ENCODE measurements at places on chromosomes 16 and 17. TPM values are rescaled to one million over a fixed set of nuclear protein-coding genes. Genes with fewer than 3 reads are reported as not detected.

- no peak for DNase-seq
Measured at GRCh38 chr16:2013527-2013926, 3.9 kb upstream of the ZNF598 start.

DNA sequence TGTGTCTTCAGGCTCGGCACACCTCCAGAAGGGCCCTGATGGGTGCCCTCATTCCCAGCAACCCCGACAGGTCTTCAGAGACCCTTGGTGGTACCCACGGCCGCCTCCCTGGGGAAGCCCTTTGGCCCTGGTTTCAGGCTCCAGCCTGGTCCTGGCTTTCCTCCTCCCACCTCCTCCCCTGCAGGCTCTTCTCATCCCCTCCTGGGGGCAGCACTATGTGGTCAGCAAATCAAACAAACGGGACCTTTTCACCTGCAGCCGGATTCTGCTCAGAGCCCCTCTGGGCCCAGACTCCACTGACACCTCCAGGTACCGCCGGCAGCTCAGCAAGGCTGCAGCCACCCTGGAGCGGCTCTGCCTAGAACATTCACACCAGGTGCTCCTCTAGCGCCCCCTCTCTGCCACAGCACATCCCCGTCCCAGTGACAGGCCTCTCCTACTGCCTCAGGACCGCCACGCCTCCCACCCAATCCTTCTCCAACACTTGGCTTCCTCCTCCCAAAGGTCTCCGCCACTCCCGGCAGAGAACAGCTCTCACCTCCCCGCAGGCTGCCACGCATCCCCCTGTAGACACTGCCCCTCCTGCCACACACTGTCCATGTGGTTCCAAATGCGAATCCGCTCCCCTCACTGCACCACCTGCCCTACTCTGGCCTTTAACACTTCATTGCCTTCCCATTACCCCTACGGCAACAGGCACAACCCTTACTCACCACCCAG, 12.0 kb downstream of the CORO7 start:
- DNase-seq: no peak

DNA sequence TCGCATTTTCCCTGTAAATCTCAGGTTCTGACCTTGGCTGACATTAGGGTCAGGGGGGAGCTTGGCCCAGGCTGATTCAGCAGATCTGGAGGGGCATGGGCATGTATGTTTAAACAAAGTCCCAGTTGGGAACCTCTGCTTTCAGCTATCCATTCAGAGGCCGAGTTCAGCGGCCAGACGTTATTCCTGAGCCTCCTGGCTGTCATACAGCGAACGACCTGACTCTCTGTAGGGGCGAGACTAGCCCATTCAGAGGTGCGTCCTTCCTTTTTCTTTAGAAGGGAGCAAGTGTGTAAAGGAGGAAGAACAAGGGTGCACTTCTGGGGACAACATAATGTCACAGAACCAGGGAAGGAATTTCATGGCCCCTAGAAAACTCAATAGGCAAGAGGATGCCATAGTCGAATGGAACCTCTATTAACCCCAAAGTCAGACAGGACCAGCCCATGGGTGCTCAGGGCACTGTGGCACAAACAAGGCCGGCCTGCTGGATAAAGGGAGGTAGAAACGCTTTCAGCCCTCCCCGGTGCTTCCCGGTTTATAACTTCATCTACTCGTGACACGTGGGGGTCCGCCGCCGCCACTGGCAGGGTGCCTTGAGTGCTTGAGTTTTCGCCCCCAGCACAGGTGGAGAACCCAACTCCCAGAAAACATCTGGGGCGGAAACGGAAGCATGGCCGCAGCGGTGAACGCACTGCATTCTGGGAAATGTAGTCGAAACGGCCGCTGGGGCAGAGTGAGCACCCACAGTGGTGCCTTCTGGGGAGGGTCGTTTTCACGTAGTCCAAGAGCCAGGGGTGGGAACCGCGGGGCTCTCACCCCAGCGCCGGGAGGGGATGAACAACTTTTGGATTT, 33.2 kb upstream of the PLCG2 start:
- peak; percentile 68 for DNase-seq

DNA sequence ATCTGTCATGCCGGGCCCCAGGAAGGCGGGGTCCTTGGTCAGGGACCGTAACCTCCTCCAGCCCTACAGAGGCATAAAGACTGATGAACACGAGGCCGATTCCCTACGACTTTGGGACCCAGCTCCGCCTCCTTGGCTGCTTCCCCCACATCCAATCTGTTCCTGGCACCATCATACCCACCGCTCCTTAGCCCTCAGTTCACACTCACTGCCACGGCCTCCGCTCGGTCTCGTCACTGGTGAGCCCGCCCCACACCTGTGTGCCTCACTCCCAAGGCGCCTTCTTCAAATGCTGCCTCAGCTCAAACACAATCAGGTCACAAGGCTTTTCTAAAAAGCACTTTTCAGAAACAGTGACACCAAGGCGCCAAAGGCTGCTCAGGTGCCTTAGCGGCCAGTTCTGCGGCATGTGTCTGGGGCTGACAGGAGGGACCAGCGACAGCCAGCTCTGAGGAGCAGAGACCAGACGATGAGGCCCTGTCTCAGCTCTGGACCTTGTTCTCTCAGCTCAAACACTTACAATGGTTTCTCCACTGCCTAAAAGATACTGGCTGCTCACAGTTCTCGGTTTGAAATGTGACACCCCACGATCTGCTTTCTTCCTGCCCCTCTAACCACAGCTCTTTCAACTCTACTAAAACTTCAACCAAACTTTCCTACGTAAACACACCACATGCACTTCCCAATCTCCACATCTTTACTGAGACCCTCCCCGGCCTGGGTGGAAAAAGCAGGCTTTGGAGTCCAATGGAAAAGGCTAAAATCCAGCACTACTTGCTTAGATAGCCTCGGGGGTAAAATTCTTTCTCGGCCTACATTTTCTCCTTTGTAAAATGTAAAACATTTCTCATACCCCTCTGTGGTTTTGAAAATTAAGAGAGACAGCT, 33.2 kb downstream of the CYB5D2 start:
- DNase-seq: no peak

- no peak for DNase-seq
Measured at GRCh38 chr17:28357901-28358197, 522 bp upstream of the POLDIP2 start.

DNA sequence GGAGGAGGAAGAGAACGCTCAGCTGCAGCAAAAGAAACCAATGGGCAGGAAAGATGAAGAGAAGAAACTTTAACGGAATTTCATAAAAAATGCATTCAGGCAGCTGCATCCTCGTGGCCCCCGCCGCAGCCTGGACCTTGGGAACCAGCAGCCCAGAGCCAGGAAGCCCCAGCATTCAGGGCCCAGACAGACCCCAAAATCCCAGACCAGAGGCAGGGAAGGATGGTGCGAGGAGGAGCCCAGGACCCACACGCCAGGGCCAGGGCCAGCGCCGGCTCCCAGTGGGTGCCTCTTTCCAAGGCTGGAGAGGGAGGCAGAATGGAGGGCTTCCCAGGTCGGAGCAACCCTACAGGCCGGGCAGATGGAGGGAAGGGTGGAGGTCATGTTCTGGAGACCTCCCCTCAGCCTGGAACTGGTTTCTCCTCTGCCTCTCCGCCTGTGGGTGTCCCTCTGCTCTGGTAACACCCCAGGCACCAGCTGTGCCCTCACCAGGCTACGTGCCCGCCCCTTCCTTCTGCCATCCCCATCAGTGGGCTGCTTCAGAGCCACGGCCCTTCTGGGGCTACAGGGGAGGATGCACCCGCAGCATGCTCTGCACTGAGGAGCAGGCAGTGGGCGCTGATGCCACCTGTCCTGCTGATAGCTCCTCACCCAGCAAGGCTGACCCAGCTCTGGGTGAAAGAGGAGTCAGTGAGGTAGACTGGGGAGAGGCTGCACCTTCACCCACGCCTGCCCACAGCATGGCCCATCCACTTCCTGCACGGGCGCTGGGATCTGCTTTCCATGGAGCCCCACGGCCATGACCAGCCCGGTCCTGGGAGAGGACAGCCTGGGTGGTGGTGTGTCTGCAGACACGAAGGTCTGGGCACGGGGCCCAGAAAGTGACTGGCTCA, 1.2 kb upstream of the MIF4GD start:
- DNase-seq: no peak

GRCh38 chr17:80476877-80477646, 655 bp upstream of the NPTX1 start:
- DNase-seq: no peak

- DNase-seq: no peak
Measured at GRCh38 chr16:17269439-17269838, 201.3 kb downstream of the XYLT1 start.

- DNase-seq: no peak
Measured at GRCh38 chr16:71428883-71429282, 13.0 kb downstream of the TLE7 start.

- DNase-seq: peak; percentile 15
Measured at GRCh38 chr17:58059141-58059540, 24.1 kb upstream of the DYNLL2 start.

GRCh38 chr17:67639979-67640378, 77.8 kb upstream of the NOL11 start:
- DNase-seq: peak; percentile 69

DNA sequence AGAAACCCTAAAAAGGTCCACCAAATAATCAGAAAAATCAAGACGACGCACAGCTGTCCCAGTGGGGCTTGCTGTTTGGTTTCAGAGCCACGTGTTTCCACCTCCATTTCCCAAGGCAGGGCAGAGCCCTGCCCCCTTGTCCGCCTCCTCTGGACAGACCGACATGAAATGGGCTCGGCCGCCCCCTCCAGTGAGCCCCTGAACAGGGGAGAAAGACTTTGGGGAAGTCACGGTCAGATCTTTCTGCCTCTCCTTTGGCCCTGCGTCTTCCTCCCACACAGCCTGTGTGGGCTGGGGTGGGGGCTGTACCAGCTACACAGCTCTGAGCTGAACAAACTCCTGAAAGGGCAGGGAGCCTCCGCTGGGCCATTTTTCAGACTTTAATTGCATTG, 230.7 kb downstream of the ENGASE start:
- no peak for DNase-seq

DNA sequence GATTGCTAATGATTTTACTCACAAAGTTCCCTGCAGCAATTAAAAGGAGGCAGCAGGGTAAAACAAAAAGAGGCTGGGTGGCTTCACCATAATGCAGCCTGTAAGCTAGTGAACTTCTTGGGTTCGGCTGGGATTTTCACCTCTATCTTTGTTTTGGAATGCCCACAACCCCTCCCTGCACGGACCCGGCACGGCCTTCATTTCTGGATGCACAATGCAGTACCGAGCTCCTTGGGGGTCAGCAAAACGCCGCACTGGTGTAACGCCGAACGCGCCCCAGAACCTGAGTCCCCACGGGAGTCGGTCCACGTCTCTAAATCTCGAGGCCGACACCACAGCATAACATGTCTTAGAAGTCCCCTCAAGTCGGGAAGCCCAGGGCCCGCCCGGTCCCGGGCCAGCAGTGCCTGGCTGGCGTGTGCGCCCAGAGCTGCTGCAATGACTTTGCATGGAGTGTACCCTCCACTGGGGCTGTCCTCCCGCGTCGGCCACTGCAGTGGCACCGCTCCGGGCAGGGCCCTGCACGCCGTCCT, 759 bp downstream of the UBE2O start:
- no peak for DNase-seq

DNA sequence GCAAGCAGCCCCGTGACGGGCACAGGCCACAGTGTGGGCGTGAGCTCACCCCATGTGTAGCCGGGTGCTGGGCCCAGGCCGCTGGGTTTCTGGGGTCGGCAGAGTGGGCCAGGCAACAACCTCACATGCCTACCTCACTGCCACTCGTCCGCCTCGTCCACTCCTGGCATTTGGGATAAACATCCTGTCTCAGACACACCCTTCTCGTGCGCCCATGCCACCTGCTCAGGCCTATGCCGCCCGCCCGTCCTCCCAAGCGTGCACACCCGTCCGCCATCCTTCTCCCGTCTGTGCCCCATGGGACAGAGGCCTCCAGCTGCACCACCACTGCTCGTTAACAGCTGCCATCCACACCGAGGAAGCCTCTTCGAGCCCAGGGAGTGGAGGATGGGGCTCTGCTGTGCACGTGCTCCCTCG, 64.3 kb downstream of the KLHDC4 start:
- no peak for DNase-seq

DNA sequence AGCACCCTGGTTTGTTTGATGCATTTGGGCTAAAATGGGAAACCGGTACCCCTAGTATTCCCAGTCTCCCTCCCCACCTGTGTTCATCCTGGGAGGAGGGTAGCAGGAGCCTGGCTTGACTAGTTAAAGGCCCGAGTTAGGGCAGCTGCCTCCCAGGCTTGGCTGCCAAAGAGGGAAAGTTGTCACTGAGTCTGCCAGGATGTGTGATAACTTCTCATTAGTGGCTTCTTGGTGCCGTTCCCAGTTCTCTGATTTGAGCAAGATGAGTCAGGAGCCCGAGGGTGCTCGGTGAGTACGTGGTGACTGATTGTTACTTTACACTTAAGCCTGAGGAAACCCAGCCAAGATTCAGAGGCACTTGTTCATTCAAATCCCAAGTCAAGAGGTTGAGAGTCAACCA, 2.5 kb downstream of the KRT32 start:
- no peak for DNase-seq

- DNase-seq: no peak
Measured at GRCh38 chr17:7393613-7394451, 493 bp downstream of the PLSCR3 start.

DNA sequence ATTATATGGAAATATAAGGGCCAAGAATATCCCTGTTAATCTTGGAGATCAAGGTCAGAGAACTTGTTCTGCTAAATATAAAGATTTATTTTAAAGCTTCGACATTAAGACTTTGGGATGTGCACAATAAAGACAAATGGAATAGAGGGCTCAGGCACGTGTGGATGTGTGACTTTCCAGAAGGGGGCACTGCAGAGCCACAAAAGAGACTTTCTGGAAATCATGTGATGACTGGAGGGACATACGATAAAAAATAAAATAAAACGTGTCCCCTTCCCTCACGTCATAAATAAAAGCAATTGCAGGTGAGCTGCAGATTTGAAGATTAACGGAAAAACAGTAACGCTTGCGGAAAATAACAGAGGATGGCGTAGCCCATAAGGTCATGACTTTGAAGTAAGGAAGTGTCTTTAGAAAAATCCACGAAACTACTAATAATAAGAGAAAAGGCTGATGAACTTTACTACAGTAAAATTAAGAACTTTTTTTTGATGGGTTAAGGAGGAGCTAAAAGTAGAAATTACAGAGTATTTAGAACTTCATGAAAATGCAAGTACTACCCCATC, 9.4 kb upstream of the ENGASE start:
- no peak for DNase-seq

CORO6 gene
- polyA plus RNA-seq: 99.3 TPM

TBC1D26 gene
- not detected for polyA plus RNA-seq

MT1A gene
- not detected for polyA plus RNA-seq

CD300E gene
- polyA plus RNA-seq: 0.10 TPM

PSKH1 gene
- polyA plus RNA-seq: 23.0 TPM

TBX4 gene
- 12.9 TPM for polyA plus RNA-seq

SLFN12L gene
- polyA plus RNA-seq: 0.19 TPM

EPX gene
- polyA plus RNA-seq: 0.62 TPM

All from hindlimb muscle (tissue), 1 donor.